ENCODE measurements at places on chromosomes 2 and 18.

- no peak for DNase-seq
Observed at GRCh38 chr2:99754210-99754609, 264.4 kb upstream of the REV1 start.

- no peak for DNase-seq
Observed at GRCh38 chr2:146041274-146041910, 1521.5 kb upstream of the ZEB2 start.

DNA sequence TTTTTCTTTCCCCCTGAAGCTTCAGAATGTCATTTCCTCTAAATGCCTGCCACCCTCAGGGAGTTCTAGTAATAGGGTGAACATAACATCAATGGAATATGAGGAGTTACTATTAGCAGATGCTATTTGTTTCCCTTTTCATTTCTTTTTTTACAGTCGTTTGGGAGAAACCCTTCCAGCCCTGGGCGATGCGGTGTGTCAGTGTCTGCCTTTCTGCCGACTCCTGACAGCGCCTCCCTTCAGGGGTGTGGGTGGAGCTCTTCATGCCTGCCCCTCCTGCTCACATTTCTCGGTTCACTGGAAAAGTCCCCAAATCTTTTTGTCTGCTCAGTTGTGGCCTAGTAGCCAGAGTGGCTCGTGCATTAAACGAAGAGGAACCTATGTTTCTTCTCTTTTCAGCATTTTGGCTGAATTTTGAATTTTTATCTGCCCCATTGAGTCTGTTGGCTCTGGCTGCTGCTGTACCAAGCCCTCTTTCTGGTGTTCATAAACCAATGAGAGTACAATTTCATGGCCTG lies 72.3 kb downstream of the FMNL2 start:
- DNase-seq: peak; percentile 62

DNA sequence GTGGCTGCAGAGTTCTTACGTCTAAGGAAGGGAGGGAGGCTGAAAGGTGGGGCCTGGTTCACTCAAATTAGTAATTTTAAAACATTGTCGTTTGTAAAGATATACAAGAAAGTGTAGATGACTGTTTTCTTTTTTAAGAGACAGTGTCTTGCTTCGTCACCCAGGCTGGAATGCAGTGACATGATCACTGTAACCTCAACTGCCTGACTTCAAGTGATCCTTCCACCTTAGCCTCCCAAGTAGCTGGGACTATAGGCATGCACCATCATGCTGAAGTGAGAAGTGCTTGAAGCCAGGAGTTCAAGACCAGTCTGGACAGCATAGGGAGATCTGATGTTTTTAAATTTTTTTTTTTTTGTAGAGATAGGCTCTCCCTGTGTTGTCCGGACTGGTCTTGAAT lies 52.9 kb downstream of the HNRNPLL start:
- no peak for DNase-seq

GRCh38 chr2:183255411-183255810 lies 131.2 kb downstream of the NUP35 start:
- DNase-seq: no peak

DNA sequence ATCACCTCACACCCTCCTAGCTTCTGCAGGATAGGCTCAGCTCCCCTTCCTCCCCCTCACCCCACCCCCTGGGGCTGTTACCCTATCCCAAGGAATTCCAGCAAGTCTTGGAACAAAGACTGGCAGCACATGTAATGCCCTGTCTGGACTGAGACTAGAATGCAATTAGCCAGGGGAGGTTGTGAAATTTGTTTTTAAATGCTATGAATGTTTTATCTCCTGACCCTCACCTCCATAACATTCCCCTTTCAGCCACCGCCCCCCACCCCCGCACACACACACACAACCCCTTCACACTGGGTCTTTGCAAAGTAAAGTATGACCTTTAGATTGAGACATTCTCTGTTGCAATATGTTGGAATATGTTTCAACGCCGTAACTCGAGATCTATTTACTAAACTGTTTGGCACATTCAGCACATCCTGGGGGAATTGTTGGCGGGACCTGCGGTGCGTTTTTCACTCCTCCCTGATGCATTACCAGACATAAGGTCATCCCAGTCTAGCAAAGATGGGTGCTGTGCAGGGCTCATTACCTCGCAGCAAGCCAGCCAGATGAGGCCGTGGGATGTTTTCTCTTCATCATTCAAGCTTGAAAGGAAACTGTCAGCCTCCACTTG lies 290.7 kb upstream of the SLC14A2 start:
- no peak for DNase-seq

All from germinal center (tissue), 1 donor.